ENCODE measurements at places on chromosomes 1 and 21. TPM values are rescaled to one million over a fixed set of nuclear protein-coding genes. Genes with fewer than 3 reads are reported as not detected.
A peak's percentile ranks its signal among the peaks of the same experiment; 100 is the strongest.

- no peaks in the 10 kb centered on the region for H3K27me3 ChIP-seq
- no peaks in the 10 kb centered on the region for H3K36me3 ChIP-seq
- no peak overlapping the region for H3K4me3 ChIP-seq
- no peak for DNase-seq
- H3K27ac ChIP-seq: no peak overlapping the region
Observed at GRCh38 chr1:105730701-105731100, 1325.8 kb upstream of the PRMT6 start.

GRCh38 chr1:81550753-81551152, 250.0 kb upstream of the ADGRL2 start:
- H3K27me3 ChIP-seq: no peaks in the 10 kb centered on the region
- H3K36me3 ChIP-seq: no peaks in the 10 kb centered on the region
- DNase-seq: no peak
- H3K4me3 ChIP-seq: no peak overlapping the region
- H3K27ac ChIP-seq: no peak overlapping the region
- no peaks in the 10 kb centered on the region for H3K4me1 ChIP-seq

RNPC3 gene
- 47.8 TPM for total RNA-seq

LYPD8 gene
- not detected for total RNA-seq

DNA sequence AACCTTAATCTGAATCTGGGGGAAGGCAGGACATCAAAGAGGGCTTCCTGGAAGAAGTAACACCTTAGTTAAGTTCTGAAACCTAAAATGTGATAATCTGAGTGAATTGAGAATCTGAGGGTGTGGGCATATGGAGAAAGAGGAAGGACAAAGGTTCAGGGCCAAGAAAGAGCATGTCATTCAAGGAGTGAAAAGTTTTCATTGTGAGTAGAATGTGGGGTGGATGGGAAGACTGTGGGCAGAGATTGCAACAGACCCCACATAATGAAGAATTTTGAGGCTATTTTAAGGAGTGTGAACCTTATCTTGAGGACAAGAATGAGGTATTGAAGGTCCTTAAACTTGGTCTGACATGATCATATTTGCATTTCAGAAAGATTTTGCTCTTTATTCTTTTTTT, 227.2 kb downstream of the PTGER3 start:
- H3K4me3 ChIP-seq: no peak overlapping the region
- H3K27me3 ChIP-seq: peaks cover 6% of the 10 kb centered on the region
- DNase-seq: no peak
- no peak overlapping the region for H3K27ac ChIP-seq
- no peaks in the 10 kb centered on the region for H3K36me3 ChIP-seq

DNA sequence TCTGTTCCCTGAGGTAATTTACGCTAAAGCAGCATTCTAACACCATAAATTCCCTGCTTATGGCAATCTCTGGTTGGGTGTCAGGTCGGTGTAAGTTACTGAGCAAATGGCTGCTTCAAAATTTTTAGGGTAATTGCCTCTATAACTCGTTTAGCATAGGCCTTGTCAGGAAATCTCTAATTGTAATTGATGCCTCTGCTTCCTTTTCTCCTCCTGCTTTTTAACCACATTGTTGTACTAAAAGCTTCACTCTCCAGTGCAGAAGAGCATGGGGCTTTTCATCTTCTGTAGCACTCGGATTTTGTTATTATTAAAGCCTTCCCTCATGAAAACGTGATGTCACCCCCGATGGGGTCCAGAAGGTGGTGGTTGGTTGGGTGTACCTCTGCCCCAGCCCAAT, 141.6 kb upstream of the NBPF11 start:
- H3K27me3 ChIP-seq: peaks cover 18% of the 10 kb centered on the region
- no peaks in the 10 kb centered on the region for H3K4me1 ChIP-seq
- no peaks in the 10 kb centered on the region for H3K36me3 ChIP-seq
- no peak for DNase-seq

PLPPR4 gene
- not detected for total RNA-seq

LAD1 gene
- total RNA-seq: not detected

GRCh38 chr21:46483300-46484295, 24.9 kb downstream of the DIP2A start:
- no peak overlapping the region for H3K27ac ChIP-seq
- peaks cover 28% of the 10 kb centered on the region for H3K36me3 ChIP-seq
- DNase-seq: no peak
- peaks cover 10% of the 10 kb centered on the region for H3K4me1 ChIP-seq

DNA sequence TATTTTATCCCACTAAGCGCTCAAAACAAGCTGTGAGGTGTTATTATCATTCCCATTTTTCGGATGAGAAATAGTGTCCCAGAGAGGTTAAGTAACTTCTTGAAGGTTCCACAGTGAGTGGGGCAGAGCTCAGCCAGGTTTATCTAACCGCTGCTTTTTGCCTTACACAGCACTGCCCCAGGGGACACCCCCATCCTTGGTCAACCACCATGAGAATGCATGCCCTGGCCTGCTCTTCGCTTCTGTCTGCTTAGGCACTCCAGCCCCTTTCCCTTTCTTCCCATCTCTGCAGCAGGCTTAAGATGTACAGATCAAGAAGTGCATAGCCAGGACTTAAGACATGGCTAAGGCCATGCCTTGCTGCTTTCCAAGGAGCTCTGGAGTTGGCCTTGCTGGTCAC, 159.0 kb upstream of the CD34 start:
- H3K4me1 ChIP-seq: no peaks in the 10 kb centered on the region
- H3K27ac ChIP-seq: no peak overlapping the region
- no peaks in the 10 kb centered on the region for H3K36me3 ChIP-seq
- DNase-seq: no peak

- H3K27ac ChIP-seq: no peak overlapping the region
- H3K27me3 ChIP-seq: peaks cover 2% of the 10 kb centered on the region
- no peak for DNase-seq
Observed at GRCh38 chr1:97905141-97905940, 15.5 kb downstream of the DPYD start.

- DNase-seq: no peak
- no peak overlapping the region for H3K4me3 ChIP-seq
- H3K27me3 ChIP-seq: no peaks in the 10 kb centered on the region
Observed at GRCh38 chr1:54255026-54255702, 55.2 kb downstream of the MRPL37 start.

TRAF3IP3 gene
- total RNA-seq: 403 TPM

GRCh38 chr1:101914473-101915242, 82.1 kb downstream of the OLFM3 start:
- no peak overlapping the region for H3K27ac ChIP-seq
- no peak for DNase-seq
- no peaks in the 10 kb centered on the region for H3K27me3 ChIP-seq
- H3K4me1 ChIP-seq: no peaks in the 10 kb centered on the region

GRCh38 chr1:88237058-88237457, 447.0 kb upstream of the PKN2 start:
- H3K4me3 ChIP-seq: no peak overlapping the region
- no peaks in the 10 kb centered on the region for H3K4me1 ChIP-seq
- DNase-seq: no peak
- H3K27me3 ChIP-seq: no peaks in the 10 kb centered on the region
- no peaks in the 10 kb centered on the region for H3K36me3 ChIP-seq
- no peak overlapping the region for H3K27ac ChIP-seq

GRCh38 chr1:4322881-4323280, 331.5 kb upstream of the AJAP1 start:
- DNase-seq: no peak
- no peaks in the 10 kb centered on the region for H3K36me3 ChIP-seq
- no peaks in the 10 kb centered on the region for H3K27me3 ChIP-seq
- H3K27ac ChIP-seq: no peak overlapping the region
- H3K4me3 ChIP-seq: no peak overlapping the region

GPR61 gene
- not detected for total RNA-seq

DNA sequence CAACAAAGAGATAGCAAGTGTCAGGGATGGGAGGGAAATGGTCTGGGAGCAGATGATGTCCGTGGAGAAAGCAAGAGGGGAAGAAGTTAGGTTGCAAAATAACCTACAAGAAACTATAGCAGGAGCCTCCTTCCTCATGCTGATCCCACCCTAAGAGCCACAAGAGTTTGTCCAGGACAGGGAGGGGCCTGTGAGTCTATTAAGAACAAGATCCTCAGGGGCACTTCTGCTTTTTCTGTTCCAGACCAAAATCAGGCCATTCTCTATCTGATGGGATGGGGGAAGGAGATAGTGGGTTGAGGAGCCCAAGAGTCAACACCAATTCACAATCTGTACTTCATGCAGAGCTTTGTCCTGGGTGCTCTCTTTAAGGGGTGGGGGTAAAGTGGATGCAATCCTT, 7.7 kb upstream of the ATP1A4 start:
- no peaks in the 10 kb centered on the region for H3K4me1 ChIP-seq
- peaks cover 22% of the 10 kb centered on the region for H3K27me3 ChIP-seq
- H3K36me3 ChIP-seq: no peaks in the 10 kb centered on the region

GRCh38 chr1:71559880-71560279, 479.0 kb upstream of the ZRANB2 start:
- no peak overlapping the region for H3K4me3 ChIP-seq
- no peak overlapping the region for H3K27ac ChIP-seq
- DNase-seq: no peak

- no peaks in the 10 kb centered on the region for H3K27me3 ChIP-seq
- DNase-seq: no peak
- H3K4me1 ChIP-seq: peaks cover 5% of the 10 kb centered on the region
- no peak overlapping the region for H3K4me3 ChIP-seq
- no peaks in the 10 kb centered on the region for H3K36me3 ChIP-seq
- no peak overlapping the region for H3K27ac ChIP-seq
Observed at GRCh38 chr1:166673722-166674121, 165.6 kb upstream of the POGK start.

GSTM5 gene
- not detected for total RNA-seq

SH3D21 gene
- total RNA-seq: 26.5 TPM

DCST1 gene
- total RNA-seq: not detected

ABCA4 gene
- total RNA-seq: not detected

GRCh38 chr1:224304767-224305166, 25.2 kb downstream of the NVL start:
- DNase-seq: no peak
- H3K4me1 ChIP-seq: no peaks in the 10 kb centered on the region
- no peaks in the 10 kb centered on the region for H3K27me3 ChIP-seq
- H3K4me3 ChIP-seq: no peak overlapping the region
- H3K36me3 ChIP-seq: peaks cover 23% of the 10 kb centered on the region
- H3K27ac ChIP-seq: no peak overlapping the region

DNA sequence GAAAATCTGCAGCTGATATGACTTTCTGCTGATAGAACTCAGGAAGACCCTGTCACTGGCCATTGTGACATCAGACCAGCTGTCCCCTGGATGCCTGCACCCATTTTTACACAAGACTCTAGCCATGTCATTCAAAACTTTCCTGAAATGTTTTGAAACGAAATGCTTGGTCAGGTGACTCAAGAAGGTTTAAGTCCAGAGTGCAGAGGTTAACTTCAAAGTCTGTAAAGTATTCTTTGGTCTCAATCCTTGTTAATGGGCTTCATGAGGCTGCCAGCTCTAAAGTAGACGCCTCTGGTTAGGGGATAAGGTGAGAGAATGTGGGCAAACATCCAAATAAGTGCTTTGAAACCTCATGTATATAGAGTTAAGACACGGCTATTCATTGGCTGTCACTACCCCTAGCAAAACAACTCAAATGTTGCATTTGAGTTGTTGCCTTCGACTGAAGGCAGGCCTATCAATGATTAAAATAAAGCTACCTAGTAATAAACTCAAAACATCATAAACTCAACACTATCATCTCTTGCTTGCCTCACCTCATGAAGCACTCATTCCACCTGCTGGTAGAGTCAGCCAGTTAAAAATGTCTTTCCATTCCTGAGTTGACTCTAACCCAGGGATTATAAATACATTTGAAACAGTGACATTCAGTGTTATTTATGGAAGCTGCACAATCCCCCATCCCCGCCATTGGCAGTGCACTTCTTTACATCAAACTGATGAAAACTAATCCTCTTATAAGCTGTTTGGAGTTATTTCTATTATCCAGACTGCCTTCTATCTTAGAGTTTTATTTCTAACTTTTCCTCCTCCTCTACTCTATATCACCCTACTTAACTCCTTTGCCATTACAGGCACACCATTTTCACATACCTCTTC, 26.0 kb downstream of the RABIF start:
- no peak overlapping the region for H3K27ac ChIP-seq
- peaks cover 66% of the 10 kb centered on the region for H3K27me3 ChIP-seq
- peaks cover 2% of the 10 kb centered on the region for H3K36me3 ChIP-seq
- no peak for DNase-seq
- H3K4me3 ChIP-seq: no peak overlapping the region
- peaks cover 16% of the 10 kb centered on the region for H3K4me1 ChIP-seq

FAM110D gene
- total RNA-seq: not detected

GRCh38 chr1:1361233-1361981, 3.1 kb upstream of the MXRA8 start:
- H3K4me1 ChIP-seq: peaks cover 12% of the 10 kb centered on the region
- H3K36me3 ChIP-seq: no peaks in the 10 kb centered on the region
- peaks cover 12% of the 10 kb centered on the region for H3K27me3 ChIP-seq
- H3K4me3 ChIP-seq: no peak overlapping the region

DNA sequence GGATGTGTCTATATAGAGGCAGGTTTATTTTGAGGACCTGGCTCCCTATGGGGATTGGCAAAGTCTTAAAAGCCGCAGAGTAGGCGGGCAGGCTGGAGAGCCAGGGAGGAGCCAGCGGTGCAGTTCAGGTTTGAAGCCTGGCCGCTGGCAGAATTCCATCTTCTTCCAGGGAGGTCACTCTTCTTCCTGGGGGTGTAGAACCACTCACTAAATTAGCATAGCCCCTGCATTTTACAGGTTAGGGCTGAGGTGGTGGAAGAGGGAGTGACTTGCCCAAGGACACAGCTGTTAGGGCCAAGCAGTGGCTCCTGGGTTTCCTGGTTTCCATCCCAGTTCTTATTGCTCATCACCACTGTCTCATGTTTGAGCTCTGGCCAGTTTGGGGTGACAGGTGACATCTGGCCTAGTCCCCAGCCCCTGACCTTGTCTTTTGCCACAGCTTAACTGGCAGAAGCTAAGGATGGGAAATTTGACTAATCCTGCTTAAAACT, 1.4 kb downstream of the PINK1 start:
- H3K27me3 ChIP-seq: peaks cover 2% of the 10 kb centered on the region
- H3K36me3 ChIP-seq: no peaks in the 10 kb centered on the region
- H3K4me1 ChIP-seq: peaks cover 8% of the 10 kb centered on the region
- H3K4me3 ChIP-seq: peak overlapping the region; percentile 81
- DNase-seq: no peak

DNA sequence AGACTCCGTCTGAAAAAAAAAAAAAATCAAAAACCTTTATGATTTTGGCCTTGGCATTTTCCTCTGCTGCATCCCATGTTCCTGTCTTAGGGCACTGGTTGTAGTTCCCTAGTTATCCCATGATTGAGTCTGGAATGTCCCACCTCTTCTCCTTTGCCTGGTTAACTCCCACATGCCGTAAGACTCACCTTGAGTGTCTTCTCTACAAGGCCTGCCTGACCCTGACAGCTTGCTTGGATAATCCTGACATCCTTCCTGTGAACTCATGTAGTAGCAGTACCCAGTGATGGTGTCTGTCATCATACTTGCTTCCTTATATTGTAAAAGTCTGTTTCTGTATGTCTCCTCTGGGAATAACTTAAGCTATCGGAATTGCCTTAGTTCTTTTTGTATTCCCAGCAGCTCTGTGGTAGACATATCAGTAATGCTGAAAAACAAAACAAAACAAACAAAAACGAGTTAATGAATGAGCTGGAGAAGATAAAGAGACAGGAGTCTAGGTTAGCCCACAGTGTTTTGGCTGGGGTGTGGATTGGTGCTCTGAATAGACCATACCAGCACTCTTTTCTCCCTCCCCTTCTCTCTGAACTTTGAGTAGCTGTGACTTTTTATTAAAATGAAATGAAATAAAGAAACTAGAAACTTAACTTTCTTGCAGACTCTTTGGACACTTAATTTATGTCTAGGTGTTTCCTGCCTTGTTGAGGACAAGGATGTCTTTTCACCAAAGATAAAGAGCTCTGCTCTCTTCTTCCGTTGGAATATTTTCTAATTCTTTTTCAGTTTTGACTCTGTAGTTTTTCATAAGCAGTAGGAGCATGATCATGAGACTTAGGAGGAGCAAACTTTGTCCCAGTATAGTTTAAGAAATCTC, 15.1 kb downstream of the NEK7 start:
- no peak for DNase-seq
- no peaks in the 10 kb centered on the region for H3K27me3 ChIP-seq
- peaks cover 4% of the 10 kb centered on the region for H3K36me3 ChIP-seq
- H3K4me1 ChIP-seq: peaks cover 75% of the 10 kb centered on the region
- peak overlapping the region; percentile 45 for H3K4me3 ChIP-seq
